NCI-H748 treated with DMSO at 0.1 percent for 48 hours (cell line): ENCODE measurements at places on chromosomes 12 and 14.

GRCh38 chr12:127559349-127560040 is 707.5 kb upstream of the TMEM132C start:
- peak; percentile 98 for DNase-seq

DNA sequence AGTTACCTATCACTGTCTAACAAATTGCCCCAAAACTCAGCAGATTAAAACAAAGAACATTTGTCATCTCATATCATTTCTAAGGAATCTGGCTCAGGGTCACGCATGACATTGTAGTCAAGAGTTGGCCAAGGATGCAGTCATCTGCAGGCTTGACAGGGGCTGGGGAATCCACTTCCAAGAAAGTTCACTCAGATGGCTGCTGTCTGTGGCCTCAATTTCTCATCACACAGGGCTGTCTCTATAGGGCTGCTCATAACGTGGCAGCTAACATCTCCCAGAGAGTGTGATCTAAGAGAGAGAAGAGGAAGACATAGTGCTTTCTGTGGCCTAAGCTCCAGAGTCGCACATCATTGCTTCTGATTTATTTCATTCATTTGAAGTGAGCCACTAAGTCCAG is 17.0 kb upstream of the IL22 start:
- no peak for DNase-seq

DNA sequence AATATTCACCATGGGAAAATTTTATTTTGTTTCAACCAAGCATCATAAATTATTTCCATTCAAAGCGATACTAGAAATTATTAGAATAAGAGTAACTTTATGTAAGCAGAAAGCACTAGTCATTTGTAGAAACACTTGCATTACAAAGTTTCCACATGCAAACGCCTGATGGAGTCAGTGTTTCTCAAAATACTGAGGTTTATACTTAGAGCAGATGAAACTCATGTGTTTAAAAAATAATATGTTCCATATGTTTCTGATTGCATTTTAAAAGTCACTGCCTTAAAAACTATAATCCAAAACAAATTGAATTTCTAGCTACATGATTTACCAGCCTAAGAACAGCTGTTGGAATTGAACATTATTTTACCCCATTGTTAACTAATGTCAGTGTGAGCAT is 1246.4 kb downstream of the SLC16A7 start:
- DNase-seq = no peak

- DNase-seq = no peak
These were observed 543 bp upstream of the GLIPR1 start for GRCh38 chr12:75479963-75480461.

DNA sequence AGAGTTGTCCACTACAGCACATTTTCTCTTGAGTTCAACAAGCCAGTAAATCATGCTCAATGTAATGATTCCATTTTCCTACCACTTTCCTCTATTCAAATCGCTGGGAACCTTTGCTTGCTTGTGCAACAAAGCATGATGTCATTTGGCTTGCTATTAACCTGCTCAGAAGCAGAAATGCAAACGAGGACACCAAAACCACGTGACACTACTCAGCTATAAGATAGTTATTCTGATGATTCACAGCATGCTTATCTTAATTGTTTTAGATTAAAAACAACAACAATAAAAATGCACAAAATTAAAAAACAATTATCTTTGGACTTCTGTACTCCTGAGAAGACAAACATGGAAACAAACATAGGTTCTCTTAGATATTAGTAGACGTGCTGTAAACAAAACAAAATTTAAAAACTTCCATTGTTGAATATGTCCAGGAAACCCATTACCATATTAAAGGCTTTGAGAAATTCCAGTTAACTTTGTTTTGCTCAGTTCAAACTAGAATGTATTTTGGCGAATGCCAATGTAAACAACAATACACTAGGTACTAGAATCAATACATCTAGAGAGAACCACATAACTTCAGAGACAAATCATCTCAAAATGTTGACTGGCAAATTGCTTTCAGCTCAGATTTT is 77.5 kb upstream of the KRAS start:
- DNase-seq = no peak

GRCh38 chr14:105484069-105484996 is 2.4 kb upstream of the CRIP1 start:
- no peak for DNase-seq

GRCh38 chr12:113981876-113982275 is 15.8 kb upstream of the RBM19 start:
- no peak for DNase-seq

DNA sequence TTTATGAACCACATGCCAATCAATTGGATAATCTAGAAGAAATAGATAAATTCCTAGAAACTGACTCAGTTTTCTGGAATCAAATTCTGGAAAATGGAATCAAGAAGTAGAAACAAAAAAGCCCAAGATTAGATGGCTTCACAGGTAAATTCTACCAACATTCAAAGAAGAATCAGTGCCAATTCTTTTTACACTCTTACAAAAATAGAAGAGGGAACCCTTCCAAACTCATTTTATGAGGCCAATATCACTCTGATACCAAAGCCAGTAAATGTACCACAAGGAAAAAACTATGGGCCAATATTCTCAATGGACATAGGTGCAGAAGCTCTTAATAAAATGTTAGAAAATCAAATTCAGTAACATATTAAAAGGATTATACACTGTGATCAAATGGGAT is 35.7 kb upstream of the MYRFL start:
- no peak for DNase-seq

DNA sequence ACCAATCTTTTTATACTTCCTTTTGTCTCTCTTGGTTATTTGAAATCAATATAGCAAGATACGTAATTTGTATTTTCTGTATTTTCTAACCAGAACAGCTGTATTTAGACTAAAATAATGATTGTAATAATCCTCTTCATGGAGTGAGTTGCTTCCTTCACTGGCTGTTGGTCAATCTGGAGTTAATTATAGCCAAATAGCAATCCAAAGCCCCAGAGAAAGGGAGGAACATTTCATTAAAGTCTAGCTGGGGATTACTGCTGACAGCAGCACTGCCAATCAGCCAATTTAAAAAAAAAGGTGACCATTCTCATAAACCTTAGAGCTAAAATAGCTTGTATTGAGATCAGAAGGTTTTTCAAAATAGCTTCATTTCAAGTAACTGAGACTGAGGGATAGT is 118.0 kb downstream of the TRHDE start:
- no peak for DNase-seq

- no peak for DNase-seq
These were observed 15.0 kb downstream of the CEP170B start for GRCh38 chr14:104879983-104880565.

DNA sequence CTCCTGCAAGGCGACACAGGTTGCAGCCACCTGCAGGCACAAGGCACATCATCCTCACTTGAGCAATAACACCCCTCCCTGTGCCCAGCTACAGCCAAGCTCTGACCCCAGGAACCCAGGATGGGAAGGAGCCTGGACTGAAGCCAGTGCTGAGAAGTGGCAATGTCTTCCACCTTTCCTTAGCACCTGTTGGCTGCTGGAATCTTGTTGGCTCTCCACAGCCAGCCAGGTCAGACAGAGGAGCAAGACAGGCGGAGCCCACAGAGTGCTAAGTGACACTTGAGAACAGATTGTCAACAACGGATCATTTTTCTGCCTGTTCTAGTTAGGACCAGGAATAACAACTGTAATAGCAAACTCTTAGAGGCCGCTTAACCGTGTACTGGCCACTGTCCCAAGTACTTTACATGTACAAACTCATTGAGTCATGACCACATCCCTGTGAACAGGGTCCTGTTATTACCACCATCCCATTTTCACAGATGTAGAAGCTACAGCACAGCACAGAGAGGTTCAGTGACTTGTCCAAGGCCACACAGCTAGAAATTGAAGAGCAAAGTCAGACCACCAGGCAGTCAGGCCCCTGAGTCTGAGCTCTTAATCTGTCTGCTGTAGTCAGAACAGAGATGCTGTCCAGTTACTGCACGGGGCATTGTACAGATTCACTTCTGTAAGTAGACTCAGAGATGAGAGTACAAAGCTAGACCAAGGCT is 45.6 kb downstream of the RNFT2 start:
- DNase-seq = no peak

- DNase-seq = no peak
These were observed 723 bp upstream of the LRP10 start for GRCh38 chr14:22870811-22871223.

GRCh38 chr14:50417853-50418252 is 21.2 kb upstream of the CDKL1 start:
- DNase-seq = no peak

DNA sequence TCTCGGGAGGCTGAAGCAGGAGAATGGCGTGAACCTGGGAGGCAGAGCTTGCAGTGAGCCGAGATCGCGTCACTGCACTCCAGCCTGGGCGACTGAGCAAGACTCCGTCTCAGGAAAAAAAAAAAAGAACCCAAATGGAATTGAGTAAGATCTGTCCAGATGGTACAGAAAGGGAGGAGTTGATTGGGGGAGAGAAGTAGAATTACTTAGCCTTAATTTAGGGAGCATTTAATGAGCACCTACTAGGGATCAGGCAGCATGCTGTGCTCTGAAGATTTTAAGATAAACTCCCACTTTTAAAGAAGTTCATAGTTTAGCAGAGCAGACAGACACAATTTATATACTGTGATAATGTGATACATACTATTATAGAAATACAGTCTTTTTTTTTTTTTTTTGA is 4.5 kb downstream of the RAB5B start:
- DNase-seq = no peak

DNA sequence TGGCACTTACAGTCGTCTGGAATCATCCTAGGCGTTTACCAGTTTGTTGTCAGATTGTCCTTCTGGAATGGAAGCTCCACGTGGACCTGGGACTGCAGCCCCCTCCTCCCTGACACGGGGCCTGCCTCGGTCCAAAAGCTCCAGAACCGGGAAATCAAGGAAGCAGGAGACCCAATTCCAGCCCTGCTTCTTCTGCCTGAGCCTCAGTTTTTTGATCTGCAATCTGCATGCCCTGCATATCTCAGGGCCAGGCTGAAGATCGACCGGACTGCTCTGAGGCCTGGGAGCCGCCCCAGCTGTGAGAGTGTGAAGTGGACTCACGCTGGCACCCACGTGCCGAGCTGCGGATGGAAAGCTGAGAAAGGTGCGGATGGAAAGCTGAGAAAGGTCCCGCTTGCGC is 98.6 kb downstream of the SETD3 start:
- no peak for DNase-seq

GRCh38 chr14:91100102-91100501 is 13.8 kb upstream of the DGLUCY start:
- DNase-seq = no peak

DNA sequence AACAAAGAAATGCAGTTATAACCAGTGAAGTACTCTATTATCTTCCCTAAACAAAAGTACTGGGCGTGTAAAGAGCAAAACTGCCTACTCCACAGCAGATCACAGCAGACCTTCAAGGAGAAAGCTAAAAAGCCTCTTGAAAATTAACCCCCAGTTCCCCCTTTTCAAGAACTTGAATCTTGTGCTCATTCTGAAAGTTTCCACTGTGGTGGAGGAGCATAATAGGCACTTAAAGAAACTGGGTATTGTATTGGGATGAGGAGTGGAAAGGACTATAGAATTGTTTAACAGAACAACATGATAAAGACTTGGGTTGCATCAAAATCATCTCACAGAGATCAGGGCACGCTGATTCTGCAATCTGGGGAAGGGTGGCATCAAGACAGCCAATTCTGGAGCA is 51.1 kb downstream of the SLC25A47 start:
- no peak for DNase-seq

DNA sequence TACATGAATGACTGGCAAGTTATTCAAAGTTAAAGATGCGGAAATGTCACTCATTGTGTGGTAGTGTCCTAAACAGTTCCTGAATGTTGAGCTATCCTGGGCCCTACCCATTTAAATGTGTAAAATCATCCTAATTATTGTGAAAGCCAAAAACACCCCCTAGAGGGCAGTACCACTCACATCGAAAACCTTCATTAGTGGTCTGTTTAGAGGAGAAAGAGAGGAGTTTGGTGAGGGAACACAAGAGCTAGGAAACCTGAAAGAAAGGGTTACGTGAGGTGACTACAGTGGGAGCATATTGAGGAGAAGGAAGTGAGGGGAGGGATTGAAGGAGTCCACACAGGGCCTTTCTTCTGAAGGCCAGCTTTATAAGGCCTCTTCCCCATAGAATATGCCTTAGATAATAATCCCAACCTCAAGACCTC is 2.5 kb upstream of the TEP1 start:
- peak; percentile 22 for DNase-seq

DNA sequence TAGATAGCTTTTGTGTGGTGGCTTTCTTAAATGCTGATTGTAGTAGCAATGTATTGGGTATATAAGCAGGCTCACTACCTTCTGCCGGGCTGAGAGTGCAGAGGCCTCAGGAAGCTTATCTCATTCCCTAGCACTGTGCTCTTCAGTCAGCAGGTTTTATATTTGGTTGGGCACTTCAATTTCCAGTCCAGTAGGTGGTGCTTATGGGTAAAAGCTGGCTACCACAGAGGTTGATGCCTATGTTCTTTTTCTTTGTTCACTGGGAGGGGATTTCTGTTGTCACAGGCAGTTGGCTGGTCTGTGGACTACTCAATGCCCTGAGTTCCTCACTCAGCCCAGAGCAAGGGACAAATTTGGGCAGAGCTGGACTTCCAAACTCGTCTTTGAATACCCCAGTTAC is 43.0 kb upstream of the GLIPR1 start:
- no peak for DNase-seq

GRCh38 chr12:126704609-126705008 is 1562.4 kb upstream of the TMEM132C start:
- no peak for DNase-seq

GRCh38 chr12:67155863-67156262 is 113.3 kb upstream of the CAND1 start:
- DNase-seq = no peak

DNA sequence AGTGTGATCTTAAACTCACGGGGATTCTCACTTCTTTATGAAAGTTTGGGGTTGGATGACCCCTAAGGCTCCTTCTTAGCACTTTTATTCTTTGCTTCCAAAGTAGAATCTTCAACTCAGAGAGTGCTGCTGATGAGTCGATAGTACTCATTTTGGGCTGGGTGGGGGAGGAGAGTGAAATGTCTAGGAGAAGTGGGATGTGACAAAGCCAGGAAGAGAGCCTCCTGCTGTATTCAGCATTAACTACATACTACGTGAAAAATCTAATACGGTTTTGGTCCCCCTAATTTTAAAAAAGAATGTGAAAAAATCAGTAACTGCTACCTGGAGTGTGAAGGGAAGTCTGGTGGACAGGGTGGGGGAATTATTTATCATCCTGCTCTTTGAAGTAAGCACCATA is 148.3 kb downstream of the SAMD4A start:
- DNase-seq = no peak

- DNase-seq = no peak
These were observed 205.1 kb upstream of the ABCD2 start for GRCh38 chr12:39824505-39825212.
